Calu3 (cell line): ENCODE measurements at places on chromosomes 11 and 22.

DNA sequence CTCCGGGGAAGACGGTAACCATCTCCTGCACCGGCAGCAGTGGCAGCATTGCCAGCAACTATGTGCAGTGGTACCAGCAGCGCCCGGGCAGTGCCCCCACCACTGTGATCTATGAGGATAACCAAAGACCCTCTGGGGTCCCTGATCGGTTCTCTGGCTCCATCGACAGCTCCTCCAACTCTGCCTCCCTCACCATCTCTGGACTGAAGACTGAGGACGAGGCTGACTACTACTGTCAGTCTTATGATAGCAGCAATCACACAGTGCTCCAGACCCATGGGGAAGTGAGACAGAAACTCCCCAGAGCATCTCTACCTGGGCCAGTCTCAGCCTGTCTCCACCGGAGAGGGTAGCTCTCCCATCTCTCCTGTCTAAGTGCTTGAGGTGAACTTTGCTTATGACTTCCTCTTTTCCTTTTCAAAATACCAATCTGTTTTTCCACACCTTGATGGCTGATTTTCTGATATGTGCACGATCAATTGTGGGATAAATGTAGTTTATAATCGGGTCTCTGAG is 48.5 kb upstream of the VPREB1 start:
- no peak for DNase-seq

- DNase-seq: no peak
These were observed 87.2 kb upstream of the PITPNB start for GRCh38 chr22:28006271-28006670.

- no peak for DNase-seq
These were observed 5.2 kb downstream of the CAPN5 start for GRCh38 chr11:77071671-77072605.

- DNase-seq: no peak
These were observed 2.9 kb upstream of the SERPINH1 start for GRCh38 chr11:75558939-75559843.
